Upper lobe of right lung (tissue), 1 donor: ENCODE measurements at places on chromosomes 12 and 14.

DNA sequence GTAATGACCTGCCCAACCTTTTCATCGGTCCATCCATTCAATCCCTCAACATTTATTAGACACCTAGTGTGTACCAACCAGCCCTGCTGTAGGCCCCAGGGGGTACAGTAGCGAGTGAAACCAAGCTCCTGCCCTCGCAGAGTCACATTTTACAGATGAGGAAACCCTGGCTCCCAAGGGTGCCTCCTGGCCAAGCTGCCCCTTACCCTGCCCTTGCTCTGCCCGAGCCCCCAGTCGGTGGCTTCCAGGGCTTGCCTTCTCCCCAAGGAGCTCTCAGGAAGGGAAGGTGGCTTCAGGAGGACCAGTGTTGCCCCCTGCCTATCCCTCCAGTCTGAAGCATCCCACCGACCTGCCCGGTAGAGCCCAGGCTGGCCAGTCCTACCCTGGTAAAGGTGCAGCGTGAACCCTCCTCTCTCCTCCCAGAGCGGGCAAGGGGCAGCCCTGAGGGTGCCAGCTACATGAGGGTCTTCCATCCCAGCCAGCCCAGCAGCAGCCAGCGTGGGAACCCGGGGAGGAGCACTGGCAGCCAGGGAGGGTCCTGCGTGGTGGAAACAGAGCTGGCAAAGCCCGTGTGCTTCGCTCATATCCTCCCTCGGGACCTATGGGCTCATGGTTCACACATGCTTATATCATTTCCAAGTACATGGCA, 670 bp upstream of the BEGAIN start:
- DNase-seq = peak; percentile 45

DNA sequence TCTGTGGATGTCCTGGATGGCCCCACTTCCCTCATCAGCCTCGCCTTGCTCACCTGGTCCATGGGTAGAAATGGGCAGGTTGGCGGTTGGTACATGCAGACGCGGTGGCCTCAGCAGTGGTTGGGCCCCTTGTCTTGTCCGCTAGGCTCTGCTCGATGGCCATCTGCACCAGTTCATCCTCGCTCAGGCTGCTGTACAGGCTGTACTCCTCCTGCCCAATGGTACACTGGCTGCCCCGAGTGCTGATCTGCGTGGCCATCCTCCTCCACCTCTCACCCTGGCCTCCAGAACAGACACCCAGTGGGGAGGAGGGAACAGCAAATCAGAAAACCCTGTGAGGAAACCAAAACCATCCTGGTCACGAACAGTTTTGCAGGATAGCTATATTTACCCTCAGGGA, 12.1 kb downstream of the ASB2 start:
- DNase-seq = no peak

DNA sequence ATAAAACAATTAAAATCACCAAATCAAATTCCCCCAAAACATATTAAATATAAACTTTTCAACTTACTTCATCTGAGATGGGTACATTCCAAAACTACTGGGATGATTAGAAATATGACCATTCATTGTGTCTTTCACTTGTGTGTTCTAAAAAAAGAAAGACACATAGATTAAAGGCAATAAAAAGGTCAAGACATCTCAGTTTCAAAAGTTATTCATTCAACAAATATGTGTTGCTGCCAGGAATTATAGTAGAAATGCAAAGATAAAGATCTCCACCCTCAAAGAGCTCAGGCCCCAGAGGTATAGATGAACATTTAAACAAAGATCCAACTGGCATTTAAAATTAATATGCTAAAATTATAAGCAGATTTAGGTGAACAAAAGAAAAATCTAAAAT, 106.4 kb downstream of the EPS8 start:
- no peak for DNase-seq

DNA sequence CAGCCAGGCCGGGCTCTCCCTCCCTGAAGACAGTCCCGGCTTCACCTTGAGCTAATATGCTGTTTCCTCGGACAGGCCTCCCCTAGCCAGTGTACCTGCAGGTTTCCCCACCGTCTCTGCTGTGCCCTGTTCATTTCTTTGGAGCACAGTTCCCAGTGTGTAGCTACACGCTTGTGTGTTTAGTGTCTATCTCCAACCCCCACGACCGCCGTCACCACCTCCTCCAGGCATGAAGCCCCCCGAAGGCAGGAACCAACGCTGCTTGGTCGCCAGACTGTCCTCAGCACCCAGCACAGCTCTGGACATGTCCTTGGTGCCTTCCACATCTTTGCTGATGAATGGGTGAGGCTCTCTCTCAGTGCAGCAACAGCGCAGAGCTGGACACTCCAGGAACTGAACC, 26.2 kb upstream of the PLEKHG6 start:
- DNase-seq = no peak
